ENCODE measurements at places on chromosomes 16 and 17.
A peak's percentile ranks its signal among the peaks of the same experiment; 100 is the strongest.

GRCh38 chr17:73516431-73516830 lies 127.8 kb downstream of the SDK2 start:
- DNase-seq = no peak

GRCh38 chr17:7862692-7863437 lies 5.1 kb downstream of the CYB5D1 start:
- DNase-seq = peak; percentile 20

GRCh38 chr17:200586-200985 lies 19.1 kb upstream of the DOC2B start:
- no peak for DNase-seq

DNA sequence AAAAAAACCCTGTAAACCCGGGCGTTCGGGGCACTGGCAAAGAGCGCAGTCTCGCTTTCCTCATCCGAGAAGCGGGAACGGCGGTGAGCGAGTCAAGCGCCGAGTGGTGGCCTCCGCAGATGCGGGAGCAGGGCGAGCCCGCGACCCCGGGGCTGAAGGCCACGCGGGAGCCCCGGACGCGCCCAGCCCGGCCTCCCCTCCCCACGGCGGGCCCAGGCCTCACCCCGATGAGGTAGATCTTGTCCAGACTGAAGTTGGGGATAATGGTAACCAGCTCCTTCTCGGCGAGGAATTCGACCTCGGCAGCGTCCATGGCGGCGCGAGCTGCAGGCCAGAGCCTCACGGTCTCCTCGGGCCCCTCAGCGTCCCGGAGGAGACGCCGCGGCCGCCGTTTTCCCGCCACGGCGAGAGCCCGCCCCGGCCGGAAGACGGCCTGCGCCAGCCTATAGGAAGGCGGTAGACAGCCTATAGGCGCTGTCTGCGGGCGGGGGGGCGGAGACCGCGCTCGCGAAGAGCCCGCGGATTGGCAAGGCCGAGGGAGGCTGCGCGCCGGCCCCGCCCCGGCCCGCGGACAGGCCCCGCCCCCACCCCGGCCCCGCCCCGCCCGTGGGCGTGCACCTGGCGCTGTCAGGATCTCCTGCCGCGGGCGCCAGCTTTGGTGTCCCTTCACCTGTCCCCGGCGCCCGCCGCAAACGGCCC lies at the start of gene GINS2:
Gene GINS2 (minus strand): TSS at position 369 of the 699 bp plus-strand sequence. CDS start 56 bp downstream, at position 313.
- DNase-seq = peak; percentile 90

GRCh38 chr16:84851192-84852127 lies 31.7 kb downstream of the CRISPLD2 start:
- no peak for DNase-seq

- DNase-seq = no peak
Observed at GRCh38 chr17:12118617-12119016, 97.9 kb downstream of the MAP2K4 start.
